Stimulated activated CD8-positive, alpha-beta memory T cell treated with anti-CD3 and anti-CD28 coated beads, Interleukin-2, amount 100 ng/mL, for 1 hour (primary cell): ENCODE measurements at places on chromosomes 1 and 21.

GRCh38 chr1:119209061-119209460 lies 68.6 kb upstream of the WARS2 start:
- DNase-seq, result no peak

DNA sequence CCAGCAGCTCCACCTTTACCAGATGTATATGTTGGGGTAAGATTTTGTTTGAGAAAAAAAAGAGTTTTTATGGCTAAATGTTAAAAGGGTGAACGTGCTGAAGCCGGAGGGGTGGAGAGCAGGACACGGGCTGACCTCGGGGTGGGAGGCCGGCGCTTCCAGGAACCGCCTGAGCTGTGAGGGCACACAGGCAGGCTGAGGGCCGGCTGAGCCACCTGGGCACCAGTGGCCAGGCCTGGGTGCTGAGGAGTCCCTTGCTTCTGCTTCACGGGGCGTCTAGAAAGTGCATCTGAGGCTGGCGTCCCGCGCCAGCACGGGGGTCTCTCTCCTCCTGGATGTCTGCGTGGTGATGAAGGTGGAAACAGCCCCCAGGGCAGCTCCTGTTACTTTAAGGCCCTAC lies 33.6 kb upstream of the ADARB1 start:
- no peak for DNase-seq

GRCh38 chr1:109923131-109923945 lies 12.7 kb downstream of the CSF1 start:
- DNase-seq, result no peak

- no peak for DNase-seq
Measured at GRCh38 chr1:91578320-91579109, 77.9 kb downstream of the CDC7 start.
